ENCODE measurements at places on chromosomes 13 and 19. TPM values are rescaled to one million over a fixed set of nuclear protein-coding genes. Genes with fewer than 3 reads are reported as not detected.

DNA sequence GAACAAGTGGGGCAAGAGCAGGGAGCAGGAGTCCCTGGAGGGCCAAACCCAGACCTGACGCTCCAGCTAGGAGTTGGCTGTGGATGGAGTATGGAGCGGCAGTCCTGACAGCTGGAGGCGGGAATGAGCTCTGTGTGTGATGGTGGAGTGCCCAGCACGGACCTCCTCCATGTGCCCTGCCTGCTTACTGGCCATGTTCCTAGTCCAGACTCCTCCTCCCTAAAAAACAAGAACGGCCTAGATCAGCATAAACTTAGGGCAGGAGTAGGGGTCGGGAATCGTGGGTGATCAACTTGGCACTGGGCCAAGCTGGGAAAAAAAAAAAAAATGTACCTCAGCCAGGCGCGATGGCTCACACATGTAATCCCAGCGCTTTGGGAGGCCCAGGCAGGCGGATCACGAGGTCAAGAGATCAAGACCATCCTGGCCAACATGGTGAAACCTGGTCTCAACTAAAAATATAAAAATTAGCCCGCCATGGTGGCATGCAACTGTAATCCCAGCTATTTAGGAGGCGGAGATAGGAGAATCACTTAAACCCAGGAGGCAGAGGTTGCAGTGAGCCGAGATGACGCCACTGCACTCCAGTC is 29.5 kb downstream of the LTBP4 start:
- no peak for ATAC-seq

- ATAC-seq: no peak
These were observed 140.2 kb downstream of the TNFSF13B start for GRCh38 chr13:108409730-108410129.

DNA sequence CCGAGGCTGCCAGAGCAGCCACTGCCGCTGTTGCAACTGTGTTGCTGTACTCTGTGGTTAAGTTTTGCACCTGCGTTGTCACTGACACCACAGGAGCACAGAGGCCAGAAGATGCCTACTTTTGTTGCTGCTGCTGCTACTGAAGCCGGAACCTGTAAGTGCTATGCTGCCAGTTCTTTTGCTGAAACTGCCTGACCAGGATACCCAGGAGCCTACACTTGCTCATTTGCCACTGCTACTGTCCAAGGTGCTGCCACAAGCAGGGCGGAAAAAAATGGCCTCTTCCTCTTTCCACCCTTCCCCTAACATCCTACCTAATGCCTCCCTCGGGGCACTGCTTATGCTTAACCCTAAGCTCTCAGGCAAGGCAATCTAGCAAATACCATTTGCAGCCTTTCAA is 29.0 kb upstream of the NBEA start:
- ATAC-seq: no peak

DNA sequence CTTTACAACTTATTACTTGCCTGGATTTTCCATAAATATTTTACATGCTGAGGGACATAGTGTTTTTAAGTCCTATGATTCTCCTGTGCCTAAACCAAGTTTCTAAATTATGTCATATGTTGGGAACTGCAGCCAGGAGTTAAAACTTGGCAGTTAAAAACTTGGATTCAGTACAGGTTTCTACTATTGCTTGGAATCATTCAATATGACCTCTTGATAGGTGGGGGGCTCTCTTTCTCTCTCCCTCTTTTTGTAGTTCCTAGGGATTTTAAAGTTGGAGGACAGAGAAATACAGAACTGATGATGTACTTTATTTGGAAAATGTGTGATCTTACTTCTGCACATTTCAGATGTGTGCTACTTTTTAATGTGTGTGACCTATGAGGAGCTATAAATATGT is 4.7 kb downstream of the CSNK1A1L start:
- ATAC-seq: no peak

- peak; percentile 55 for ATAC-seq
These were observed at the start of gene SHISA2 for GRCh38 chr13:26051657-26052311. TSS of gene SHISA2 (minus strand) at chr13:26052016. CDS start at chr13:26050975, 1,041 bp downstream.

DNA sequence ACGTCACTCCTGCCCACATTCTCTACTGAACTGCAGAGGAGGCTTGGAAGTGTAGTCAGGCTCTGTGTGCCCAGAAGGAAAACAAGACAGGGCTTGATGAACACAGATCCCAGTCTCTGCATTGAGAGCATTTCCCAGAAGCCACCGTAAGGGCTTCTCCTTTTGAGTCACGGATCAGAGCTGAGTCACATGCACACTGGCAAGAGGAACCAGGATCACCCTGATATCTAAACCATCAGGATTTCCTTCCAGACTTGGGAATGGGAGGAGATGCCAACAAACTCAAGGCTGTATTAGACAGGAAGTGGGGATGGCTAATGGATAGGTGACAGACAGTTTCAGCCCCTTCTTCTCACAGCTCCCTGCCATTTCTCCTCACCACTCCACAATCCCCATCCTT is 17.7 kb upstream of the FBXO17 start:
- no peak for ATAC-seq

GRCh38 chr13:32086791-32087441 is 55.3 kb downstream of the FRY start:
- ATAC-seq: peak; percentile 22

GRCh38 chr19:45151821-45152503 is 8.8 kb downstream of the NKPD1 start:
- ATAC-seq: no peak

The PRPF31 gene
- total RNA-seq: 52.3 TPM

The ETFB gene
- 96.4 TPM for total RNA-seq
